ENCODE measurements at places on chromosomes 16 and 17.
A peak's percentile ranks its signal among the peaks of the same experiment; 100 is the strongest.

DNA sequence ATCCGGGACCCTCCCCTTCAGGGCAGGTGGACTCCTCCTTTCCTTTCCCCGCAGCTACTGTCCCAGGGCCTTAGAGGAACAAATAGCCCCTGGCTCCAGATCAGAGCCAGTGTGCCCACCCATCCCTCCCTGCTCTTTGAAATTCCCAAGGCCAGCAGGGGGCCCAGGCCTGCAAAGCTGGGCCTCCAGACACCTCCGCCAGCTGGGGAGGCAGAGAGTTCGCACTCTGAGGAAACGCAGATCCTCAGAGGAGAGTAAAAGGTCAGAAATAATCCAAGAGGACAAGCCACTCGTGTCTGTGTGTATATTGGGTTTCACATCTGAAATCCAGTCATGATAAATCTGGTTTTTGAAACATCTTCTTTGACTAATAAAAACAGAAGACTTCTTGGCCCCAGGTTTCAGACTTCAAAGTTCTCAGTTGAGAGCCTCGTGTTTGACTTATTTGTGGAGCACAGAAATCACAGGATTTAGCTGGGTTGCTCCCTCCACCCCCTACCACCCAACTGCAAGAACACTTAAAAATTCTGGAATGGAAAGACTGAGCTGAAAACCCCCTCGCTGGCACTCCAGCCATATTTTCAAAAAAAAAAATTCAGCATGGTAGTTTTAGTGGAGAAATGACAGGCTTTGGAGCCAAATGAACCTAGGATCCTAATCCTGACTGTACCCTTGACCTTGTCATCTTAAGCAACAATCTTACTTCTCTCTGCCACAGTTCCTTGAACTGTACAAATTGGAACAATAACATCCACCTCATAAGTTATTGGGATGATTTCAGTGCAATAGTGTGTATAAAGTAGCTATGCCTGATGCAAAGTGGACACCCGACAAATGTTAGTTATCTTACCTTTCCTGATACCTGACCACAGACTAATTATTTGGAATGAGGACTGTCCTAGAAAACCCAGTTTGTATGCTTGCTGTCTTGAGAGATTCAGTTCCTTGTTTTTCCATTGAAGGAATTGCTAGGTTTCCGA is 44.5 kb upstream of the TBX2 start:
- no peak for DNase-seq

DNA sequence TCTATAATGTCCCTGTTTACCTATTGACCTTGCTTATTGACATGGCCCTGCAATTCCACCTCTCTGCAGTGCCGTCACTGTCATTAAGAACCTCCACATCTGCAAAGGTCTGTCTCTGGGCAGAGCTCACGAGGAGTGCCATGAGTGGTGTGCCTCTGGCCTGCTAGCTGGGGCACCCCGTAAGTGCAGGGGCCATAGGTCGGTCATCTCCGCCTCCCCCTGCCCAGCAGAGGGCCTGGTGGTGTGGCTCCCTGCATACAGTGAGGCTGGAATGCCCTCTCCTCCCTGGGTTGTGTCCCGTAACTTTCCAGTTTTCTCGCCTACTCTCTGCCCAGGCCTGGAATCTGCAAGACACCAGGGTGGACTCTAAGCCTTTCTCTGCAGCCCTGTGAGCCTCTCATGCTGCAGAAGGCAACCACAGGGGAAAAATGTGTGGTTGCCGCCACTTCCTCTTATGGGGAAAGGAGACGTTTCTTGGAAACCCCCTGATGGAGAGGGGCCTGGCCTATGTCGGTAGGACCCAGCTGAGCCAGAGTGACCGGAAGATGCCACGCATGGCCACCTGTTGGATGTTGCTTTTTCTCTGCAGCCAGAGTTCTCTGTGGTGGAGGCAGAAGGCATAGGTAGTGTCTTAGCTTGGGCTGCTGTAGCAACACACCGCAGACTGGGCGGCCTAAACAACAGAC is 2.7 kb upstream of the SNX20 start:
- peak; percentile 52 for DNase-seq

DNA sequence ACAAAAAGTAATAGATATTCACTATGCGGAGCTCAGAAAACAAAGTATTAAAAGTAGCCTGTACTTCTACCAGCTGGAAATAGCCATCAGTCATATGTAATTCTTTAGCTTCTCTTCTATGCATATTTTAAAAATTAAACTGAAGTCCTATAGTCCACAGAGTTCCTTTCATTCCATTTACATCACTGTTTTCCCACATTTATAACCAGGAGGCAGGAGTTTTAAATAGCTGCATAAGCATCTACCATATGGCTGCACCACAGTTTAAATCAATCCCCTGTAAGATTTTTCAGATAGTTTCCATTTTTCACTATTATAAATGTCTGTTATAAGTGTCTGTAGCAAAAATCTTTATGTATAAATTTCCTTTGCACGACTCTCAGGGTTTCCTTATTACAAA is 45.1 kb downstream of the ZFHX3 start:
- no peak for DNase-seq

- DNase-seq: no peak
Observed at GRCh38 chr17:77032929-77033328, 107.8 kb upstream of the SEC14L1 start.

GRCh38 chr16:57260294-57260929 is 15.4 kb downstream of the ARL2BP start:
- DNase-seq: no peak

- DNase-seq: no peak
Observed at GRCh38 chr17:39739885-39740356, 2.2 kb downstream of the GRB7 start.

GRCh38 chr17:49971848-49972485 is 3.0 kb downstream of the DLX4 start:
- no peak for DNase-seq
